COR-L47 (cell line): ENCODE measurements at places on chromosomes 7 and 10.

DNA sequence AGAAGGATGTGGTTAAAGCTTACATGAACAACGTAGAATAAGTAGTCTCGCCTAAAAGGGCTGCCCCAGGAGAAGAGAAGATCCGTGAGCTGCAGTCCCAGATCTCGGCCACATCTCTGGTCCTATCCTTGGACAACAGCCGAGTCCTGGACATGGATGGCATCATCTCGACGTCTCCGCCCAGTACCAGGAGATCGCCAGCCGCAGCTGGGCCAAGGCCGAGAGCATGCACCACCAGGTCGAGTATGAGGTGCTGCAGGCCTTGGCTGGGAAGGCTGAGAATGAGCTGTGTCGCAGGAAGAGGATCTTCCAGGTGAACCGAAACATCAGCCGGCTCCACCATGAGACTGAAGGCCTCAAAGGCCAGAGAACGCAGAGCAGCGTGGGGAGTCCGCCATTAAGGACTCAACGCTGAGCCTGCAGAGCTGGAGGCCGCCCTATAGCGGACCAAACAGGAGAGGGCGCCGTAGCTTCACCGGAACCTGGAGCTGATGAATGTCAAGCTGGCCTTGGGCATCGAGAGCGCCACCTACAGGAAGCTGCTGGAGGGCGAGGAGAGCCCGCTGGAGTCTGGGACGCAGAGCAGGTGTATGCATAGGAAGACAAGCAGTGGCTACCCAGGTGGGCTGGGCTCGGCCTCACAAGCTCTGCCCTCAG lies 22.2 kb downstream of the LIPK start:
- no peak for DNase-seq

DNA sequence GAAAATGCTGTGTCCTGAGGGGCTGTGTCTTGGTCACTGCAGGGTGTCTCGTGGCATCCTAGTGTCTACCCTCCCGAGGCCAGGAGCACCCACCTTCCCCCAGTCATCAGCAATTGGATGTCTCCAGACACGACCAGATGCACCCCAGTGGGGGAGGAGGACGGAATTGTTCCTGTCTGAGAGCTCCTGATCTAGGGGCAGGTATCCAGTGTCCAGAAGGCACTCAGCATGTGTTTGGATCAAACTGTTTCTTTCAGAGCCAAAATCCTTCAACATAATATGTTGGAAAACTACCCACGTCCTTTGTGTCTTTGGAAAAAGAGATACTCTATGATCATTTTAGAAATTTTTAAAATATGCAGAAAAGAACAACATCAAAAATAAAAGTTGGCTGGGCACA lies 16.9 kb downstream of the PRKRIP1 start:
- no peak for DNase-seq

DNA sequence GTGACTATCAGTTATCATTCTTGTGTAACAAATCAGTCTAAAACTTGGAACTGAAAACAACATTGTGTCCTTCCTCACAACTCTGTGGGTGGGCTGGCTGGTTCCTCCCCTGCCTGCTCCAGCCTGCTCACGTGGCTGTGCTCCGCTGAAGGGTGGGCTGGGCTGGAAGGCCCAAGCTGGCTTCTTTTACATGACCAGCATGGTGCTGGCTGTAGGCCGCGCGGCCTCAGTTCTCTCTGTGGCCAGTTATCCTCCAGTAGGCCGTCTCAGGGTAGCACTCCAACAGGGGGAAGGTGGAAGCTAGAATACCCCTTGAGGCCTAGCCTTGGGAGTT lies 11.3 kb downstream of the ADAMTS14 start:
- DNase-seq = no peak

GRCh38 chr10:117212176-117212575 lies 14.9 kb downstream of the KCNK18 start:
- DNase-seq = no peak

GRCh38 chr7:142301923-142302550 lies 44.2 kb upstream of the PRSS58 start:
- DNase-seq = peak; percentile 26

DNA sequence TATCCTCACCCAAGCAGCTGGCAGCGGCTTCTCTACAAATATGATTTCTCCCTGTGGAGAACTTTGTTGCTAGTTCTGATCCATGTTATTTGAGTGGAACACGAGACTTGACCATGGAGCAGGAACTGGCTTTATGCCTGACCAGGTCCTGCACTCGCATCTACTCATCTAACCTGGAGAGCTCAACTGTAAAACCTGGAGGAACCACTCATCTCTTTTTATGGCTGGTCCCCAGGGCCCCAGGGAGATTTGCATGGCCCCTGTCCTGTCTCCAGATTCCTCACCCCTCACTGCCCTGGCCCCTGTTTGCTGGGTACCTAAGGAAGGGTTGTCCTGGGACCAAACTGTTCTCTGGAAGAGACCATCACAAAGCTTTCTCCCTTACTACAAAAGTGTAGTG lies 16.0 kb downstream of the TCAF1 start:
- DNase-seq = no peak

DNA sequence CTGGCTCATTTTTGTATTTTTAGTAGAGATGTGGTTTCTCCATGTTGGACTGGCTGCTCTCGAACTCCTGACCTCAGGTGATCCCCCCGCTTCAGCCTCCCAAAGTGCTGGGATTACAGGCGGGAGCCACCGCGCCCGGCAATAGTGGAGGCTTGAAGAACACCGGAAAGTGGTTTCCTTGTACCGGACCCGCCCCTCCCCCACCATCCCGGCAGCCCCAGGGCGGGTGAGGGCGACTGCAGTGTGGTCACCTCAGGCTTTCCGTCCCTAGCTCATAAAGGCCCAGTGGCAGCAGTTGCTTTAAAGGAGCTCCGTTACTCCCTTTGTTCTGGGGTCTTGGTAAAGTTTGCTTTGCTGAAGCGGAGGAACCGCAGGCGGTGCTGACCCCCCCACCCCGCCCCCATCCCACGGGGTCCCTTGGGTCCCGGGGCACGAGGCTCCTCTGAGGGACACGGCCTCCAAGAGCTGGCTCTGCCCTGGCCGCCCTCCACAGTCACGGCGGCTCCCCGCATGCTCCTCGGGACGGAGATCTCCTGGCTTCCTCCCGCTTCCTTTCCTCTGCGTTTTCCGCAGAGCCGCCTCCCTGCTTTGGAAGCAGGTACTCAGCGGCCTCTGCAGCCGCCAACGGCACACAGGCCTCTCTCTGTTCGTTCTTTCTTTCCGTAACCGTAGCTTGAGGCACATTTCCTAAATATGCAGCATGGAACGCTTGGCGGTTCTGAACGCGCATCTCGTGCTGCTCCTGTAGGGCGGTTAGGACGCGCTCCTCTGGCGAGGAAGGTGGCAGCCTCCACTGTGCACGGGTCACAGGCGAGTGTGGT lies 77.3 kb downstream of the DNAJB6 start:
- DNase-seq = no peak

DNA sequence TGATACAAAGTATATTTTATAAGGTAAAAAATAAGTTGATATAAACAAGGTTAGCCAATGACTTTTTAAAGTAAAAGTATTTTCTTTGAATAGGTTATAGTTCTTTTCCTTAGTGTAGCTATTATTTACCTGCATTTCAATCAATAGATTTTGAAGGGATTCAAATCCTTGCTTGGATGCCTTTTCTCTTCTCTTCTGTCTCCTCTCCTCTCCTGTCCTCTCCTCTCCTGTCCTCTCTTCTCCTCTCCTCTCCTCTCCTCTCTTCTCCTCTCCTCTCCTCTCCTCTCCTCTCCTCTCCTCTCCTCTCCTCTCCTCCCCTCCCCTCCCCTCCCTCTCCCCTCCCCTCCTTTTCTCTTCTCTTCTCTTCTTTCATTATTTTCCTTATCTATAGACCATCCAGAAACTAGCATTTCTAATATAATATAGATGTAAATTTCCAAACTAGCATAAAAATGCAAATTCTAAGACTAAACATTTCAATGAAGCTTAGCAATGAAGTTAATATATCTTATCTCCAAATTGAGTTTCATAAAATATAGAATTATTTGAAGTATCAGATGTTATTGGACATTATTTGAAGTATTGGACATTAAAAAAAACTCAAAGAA lies 60.5 kb upstream of the PRKCQ start:
- DNase-seq = no peak

GRCh38 chr7:4207011-4207410 lies 475.1 kb upstream of the FOXK1 start:
- DNase-seq = no peak

DNA sequence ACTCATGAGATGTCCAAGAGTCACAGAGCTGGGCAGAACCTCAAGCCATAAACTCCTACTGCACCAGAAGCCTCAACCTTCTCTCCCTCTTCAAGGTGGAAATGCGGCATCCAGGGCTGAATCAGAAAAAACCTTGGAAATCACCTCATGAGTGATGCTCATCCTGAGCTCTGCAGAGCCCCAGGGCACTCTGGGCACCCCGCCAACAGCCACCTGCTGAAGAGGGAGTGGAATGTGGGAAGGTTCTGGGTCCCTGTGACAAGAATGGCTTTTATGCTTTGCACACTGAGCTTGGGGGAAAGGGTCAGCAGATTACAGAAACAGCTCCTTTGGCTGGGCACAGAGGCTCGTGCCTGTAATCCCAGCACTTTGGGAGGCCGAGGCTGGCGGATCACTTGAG lies 18.8 kb downstream of the NUDT1 start:
- DNase-seq = peak; percentile 90

- peak; percentile 93 for DNase-seq
Observed at GRCh38 chr7:128172151-128172550, 68.9 kb upstream of the LEP start.

GRCh38 chr10:30017556-30017955 lies 41.8 kb downstream of the JCAD start:
- no peak for DNase-seq

GRCh38 chr10:44935201-44935965 lies 24.2 kb upstream of the RASSF4 start:
- DNase-seq = no peak

GRCh38 chr7:101998029-101998905 lies 180.8 kb downstream of the CUX1 start:
- DNase-seq = no peak

GRCh38 chr7:27169658-27170425 lies 4.3 kb downstream of the HOXA10 start:
- peak; percentile 85 for DNase-seq

- no peak for DNase-seq
Observed at GRCh38 chr7:139634087-139634486, 110.6 kb downstream of the CLEC2L start.

- DNase-seq = no peak
Observed at GRCh38 chr10:31124852-31125251, 93.2 kb upstream of the ZNF438 start.

DNA sequence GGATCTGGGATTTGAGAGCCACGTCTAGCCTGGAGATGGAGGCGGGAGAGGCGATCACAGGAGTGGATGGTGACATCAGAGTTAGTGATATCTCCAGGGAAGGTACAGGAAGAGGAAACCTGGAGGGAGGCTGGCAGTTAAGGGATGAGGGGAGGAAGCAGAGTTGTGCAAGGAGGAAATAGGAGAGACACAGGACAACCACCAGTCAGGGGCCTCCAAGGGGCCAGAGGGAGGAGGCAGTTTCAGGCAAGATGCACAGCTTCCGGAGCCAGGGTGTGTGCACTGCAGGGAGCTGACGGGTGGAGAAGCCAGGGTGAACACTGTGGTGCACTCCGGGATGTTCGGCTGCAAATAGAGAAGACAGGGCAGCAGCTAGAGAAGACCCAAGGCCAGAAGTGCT lies 141.2 kb downstream of the GLI3 start:
- no peak for DNase-seq

- DNase-seq = peak; percentile 2
Observed at GRCh38 chr10:86868353-86868752, 89.1 kb downstream of the MMRN2 start.

DNA sequence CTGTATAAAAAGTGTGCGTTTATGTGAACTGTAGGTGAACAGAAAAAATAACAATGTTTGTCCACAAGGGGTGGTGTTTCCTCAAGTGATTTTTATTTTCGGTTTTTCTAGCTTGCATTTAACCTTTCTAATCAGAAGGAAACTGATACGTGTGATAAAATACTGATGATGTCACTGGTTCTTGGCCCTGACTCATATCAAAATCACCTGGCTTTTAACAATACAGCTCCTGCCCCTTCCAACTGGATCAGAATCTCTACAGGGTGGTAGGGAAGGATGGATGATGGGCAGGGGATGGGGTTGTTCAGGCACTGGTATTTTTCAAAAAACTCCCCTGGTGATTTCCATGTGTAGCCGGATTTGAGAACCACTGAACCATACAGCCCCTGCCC lies 10.9 kb downstream of the NPFFR1 start:
- no peak for DNase-seq

DNA sequence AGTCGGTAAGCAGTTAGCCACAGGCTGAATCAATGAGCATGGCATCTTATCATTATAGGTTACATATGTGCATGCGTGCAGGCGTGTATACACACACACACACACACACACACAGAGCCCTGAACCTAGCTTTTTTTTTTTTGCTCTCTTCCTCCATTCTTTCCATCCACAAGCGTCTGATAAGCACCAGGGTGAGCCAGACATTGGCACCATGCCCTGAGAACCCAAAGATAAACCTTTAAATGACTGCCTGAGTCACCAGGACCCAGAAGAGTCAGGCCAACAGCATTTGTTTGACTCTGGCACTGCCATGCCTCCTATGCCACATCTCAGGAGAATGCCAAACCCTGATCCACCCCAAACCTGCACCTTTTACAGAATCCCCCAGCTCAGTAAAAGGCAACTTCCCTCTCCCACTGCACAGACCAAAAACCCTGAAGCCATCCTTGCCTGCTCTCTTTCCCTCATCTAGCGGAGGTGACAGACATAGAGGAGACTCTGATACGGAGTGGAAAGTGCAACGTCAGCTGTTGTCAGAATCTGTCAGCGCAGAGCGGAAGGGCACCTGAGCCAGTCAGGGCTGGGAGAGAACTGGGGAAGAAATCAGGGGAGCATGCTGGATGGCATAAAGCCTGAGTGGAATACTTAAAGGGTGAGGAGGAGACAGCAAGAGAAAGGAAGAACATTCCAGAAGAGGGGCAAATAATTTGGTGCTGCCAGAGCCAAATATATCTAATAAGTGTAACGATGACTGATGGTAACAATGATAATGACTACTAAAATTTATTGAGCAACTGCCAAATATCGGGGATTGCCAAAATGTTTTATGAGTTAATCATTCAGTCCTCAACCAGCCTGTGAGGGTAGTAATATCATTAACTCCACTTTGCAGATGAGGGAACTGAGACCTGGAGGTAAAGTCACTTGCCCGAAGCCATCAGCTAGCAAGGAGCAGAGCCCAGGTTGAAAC lies 3.2 kb downstream of the PARP12 start:
- peak; percentile 15 for DNase-seq

DNA sequence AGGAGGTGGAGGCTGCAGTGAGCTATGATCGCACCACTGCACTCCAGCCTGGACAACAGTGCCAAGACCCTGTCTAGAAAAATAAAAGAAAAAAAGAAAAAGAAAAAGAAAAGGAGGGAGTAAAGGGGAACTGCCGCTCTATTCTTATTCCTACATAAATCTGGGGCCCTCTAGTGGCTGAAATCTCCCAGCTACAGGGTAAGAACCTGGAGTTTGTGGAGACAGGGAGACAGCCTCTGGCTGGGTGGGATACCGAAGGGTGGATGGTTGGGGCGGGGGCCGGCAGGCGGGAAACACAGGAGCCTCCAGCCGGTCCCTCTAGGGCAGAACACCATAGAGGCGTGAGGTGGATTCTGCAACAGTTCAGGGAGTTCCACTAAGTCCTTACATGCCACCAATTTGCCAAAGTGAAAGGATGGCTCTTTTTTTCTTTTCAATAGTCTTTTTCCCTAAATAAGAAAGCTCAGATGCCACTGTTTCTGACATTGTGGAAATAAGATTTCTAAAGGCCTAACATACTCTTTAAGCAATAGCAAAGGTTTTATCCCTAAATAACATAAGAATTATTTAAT lies 117.3 kb downstream of the SVIL start:
- DNase-seq = peak; percentile 7
